ENCODE measurements at places on chromosomes 13 and 19.
A peak's percentile ranks its signal among the peaks of the same experiment; 100 is the strongest.

DNA sequence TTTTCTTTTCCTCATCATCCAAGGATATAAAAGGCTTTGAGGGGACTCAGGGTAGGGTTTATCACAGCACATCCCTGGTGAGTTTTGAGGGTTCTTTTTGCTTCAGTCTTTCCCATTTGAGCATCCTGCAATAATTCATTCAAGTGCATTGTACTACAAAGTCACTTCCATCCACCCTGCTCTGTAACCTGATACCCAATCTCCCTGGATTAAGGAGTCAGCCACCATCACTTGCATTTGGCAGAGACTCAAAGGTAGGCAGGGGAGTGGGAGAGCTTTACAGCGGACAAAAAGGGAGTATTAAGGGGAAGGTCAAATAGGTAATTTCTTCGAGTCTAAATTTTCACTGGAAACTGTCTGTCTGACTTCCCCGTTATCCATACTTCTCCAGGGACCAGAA, 216.1 kb upstream of the TMTC4 start:
- no peak for DNase-seq

GRCh38 chr13:23673354-23673753, 103.1 kb downstream of the TNFRSF19 start:
- no peak for DNase-seq

DNA sequence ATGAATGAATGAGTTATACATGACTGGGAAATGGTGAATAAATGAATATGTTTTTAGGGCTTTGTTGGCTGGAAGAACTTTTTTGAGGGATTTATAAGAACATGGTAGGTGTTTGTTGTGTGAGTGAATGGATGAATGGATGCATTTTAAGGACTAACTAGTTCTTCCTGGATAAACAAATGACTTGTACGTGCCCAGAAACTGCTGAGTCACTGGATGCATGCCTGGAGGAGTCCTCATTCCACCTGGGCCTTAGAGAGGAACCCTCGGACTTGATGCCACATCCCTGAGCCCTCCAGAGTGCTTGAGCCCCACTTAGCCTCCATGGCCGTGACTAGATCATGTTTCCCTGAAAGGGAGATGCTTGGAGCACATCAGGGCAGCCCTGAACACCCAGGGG, 153.4 kb downstream of the DPF1 start:
- DNase-seq = no peak

- DNase-seq = no peak
These were observed 77.4 kb upstream of the SPATA13 start for GRCh38 chr13:24083141-24083540.

- no peak for DNase-seq
These were observed 17.8 kb upstream of the EMC10 start for GRCh38 chr19:50458396-50459066.

DNA sequence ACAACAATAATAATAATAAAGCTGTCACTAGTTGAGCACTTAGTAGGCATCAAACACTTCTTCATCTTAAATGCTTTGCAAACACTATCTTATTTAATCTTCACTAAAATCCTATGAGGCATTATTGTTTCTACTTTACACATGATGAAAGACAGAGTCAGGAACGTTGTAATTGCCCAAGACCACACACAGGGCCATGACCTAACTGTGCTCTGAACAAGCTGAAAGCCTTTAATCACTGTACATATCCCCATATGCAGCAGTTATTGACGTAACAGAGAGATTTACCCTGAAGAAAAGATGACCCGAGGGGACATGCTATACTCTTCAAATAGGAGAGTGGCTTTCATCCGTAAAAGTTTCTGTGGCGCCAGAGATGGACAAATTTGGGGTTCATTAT, 53.0 kb downstream of the SACS start:
- no peak for DNase-seq

GRCh38 chr13:39185326-39185725, 147.1 kb downstream of the NHLRC3 start:
- no peak for DNase-seq

DNA sequence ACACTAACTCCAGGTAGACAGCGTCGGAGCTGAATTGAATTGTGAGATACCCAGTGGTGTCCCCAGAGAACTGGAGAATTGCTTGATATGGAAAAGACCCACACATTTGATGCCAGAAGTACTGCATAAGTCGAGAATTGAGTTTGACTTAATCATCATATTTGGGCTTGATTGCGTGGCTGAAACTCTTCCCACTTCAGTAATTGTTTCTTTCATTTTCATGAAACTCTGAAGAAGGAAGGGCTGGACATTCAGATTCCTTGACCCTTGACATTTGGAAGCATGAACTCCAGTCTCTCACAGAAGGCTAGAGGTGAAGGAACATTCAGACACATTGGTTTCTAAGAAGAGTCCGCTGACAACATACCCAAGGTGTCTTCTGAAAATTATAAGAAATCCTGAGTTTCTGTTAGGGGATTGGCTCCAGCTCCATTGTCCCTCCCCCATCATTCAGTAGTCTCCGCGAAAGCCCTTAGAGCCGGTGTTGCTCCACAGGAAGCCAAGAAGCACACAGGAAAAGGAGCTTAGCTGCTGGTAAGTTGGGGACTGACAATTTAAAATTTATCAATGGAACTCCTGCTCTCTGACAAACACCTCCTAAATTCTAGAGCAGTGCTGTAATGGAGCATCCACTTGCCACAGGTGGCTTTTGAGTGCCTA, at the start of gene FPR2:
Gene FPR2 (plus strand): TSS at position 484 of the 660 bp plus-strand sequence. CDS start 7,479 bp downstream, outside the sequence.
- DNase-seq = no peak

DNA sequence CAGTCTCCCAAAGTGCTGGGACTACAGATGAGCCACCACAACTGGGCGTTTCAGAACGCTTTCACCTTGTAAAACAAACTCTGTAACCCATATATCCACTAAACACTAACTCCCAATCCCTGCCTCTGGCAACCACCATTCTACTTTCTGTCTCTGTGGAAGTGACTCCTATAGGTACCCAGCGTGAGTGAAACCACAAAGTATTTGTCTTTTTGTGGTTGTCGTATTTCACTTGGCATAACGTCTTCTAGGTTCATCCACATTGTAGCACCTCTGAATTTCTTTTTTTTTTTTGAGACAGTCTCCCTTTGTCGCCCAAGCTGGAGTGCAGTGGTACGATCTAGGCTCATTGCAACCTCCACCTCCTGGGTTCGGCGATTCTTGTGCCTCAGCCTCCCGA, 44.8 kb downstream of the BRD4 start:
- no peak for DNase-seq

DNA sequence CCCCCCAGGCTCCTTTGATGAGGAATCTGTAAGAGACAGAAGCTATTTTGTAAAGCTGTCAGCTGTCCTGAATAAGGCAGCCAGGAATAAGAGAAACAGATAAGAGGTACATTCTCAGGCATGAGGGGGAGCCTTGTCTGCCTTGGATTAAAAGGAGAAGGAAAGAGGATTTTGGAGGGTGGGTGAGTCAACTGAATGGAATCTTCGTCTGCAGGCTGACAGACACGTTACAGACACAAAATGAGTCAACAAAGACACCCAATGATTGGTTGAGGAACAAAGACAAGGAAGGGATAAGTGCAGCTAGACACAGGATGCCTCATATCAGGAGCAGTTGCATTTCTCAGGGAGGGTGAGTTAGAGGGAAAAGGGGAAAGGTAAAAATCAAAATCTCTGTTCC, 162.5 kb downstream of the OLFM4 start:
- DNase-seq = no peak

- DNase-seq = peak; percentile 21
These were observed 75.2 kb upstream of the MCF2L start for GRCh38 chr13:112893570-112894422.

DNA sequence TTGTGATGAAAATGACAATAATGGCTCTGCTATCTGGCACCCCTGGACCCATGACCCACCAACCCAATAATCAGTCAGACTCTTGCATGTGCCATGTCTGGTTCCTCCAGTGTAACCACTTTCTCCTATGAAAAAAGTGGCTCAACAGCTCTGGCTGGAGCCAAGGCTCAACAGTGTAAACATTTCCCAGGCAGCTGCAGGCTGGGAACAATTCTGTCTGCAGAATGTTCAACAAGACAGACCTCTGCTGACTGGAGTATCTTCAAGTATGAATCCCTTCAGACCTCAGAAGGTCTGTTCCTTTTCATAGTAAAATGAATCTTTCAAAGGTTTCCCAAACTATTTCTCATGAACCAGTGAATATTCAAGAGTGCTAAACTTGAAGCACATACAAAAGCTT, 410.1 kb upstream of the HTR2A start:
- no peak for DNase-seq

- no peak for DNase-seq
These were observed 131.2 kb downstream of the CRYL1 start for GRCh38 chr13:20394506-20394905.

GRCh38 chr19:34428549-34429285, 536 bp downstream of the UBA2 start:
- no peak for DNase-seq

- DNase-seq = no peak
These were observed 11.8 kb downstream of the DOCK9 start for GRCh38 chr13:98966019-98966418.

- no peak for DNase-seq
These were observed 506 bp upstream of the GAS6 start for GRCh38 chr13:113864273-113864890.

DNA sequence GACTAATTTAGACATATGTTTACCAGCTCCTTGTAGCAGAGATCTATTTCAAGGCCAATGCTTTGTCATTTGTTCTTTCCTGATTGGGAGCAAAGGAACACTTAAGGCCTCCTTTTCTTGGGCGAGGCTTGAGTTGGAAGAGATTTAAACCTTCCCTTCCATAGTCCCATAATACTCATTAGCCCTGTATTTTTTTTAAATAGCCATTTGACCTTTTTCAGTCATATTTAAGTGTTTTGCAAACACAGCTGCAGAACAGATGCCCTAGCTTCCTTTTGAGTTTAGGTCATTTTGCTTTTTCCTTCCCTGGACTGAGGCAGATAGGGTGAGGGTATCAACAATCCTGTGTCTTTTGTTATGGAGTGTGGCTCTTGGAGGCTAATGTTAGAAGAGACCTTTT, 198.3 kb downstream of the NBEA start:
- no peak for DNase-seq

DNA sequence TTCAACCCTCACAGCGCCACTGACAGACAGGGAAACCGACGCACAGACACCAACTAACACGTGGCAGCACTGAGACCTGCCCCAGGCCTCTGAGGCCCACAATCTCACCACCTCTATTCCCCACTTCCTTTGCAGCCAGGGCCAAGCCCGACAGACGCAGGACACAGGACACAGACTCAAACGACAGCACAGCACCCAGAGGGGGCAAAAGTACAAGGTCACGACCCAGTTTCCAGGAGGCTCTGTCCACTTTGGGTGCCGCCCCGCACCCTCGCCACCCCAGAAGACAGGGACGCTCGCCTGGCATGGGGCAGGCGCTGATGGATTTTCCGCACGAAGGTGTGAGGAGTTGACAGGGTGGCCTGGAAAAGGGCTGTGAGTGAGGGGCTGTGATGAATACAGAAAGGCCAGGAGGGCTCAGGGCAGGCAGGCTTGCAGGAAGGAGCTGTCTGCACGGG, 48.8 kb downstream of the MLLT1 start:
- DNase-seq = no peak

GRCh38 chr13:105231579-105231978, 1303.9 kb downstream of the EFNB2 start:
- DNase-seq = no peak

DNA sequence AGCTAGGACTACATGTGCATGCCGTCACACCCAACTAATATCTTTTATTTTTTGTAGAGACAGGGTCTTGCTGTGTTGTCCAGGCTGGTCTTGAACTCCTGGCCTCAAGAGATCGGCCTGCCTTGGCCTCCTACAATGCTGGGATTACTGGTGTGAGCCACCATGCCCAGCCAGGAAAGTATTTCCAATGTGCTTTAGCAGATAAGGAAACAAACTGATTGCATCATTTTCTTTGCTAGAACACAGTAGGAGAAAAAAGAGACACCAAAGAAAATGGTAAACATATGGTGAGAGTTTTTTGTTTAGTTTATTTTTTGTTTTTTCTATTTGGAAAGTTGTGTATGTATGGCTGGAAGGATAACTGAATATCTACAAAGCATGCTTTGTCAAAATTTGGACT, 46.9 kb upstream of the AKAP11 start:
- no peak for DNase-seq

DNA sequence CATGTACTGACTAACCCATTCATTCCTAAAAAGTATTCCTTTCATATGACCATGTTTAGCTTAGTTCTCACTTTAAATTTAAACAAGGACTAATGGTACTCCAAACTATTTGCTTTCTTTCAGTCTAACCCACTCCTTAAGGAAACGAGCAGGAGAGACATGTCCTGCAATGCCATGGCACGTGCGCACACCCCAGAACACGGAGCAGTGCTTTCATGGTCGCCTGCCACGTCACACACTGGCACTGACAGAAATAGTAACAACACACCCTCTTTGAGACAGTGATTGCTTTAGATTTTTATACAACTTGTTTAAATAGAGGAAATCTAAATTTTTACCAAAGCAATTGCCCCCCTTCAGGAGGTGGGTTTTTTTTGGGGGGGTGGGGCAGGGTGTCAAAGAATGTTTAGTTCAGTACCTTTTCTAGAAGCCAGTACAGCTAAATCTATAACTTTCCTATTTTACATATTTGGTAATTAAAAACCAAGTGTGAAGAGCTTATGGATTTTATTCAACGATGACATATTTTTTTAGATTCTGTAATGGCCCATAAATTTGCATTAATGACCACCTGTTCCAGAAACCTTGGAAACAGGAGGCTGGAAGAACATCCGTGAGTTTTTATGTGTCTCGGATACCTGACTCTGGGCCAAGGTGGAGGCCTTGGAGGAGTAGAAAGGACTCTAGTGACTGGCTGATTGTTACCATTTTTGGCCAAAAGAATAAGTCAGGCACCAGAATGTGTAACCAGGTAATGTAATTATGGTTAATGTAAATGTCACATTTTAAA, 247.1 kb downstream of the DCT start:
- DNase-seq = no peak

- DNase-seq = no peak
These were observed 17.8 kb upstream of the ZNF846 start for GRCh38 chr19:9786342-9786741.

DNA sequence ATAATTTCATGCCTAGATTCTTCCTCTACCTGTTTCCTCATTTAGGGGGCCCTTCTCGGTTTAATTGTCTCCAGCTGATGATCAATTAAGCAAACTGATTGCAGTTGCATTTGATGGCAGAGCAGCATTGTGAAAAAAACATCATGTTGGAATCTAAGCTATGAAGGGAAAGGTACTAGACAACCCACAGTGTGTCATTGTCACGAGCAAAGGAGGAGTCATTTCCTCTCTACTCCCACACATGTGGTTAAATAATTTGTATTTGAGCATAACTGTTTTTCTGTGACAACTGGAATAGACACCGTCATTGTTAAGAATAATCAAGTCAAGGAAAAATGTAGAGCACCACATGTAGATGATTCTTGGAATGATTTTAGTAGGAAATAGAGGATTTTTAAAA, 240.3 kb downstream of the DCT start:
- DNase-seq = no peak
